Hematopoietic multipotent progenitor cell treated with erythropoietin and hydrocortisone succinate and interleukin-3 and kit ligand, for 8 days (in vitro differentiated cells): ENCODE measurements at places on chromosomes 2 and 18.

- DNase-seq: no peak
These were observed 16.0 kb downstream of the LRRTM1 start for GRCh38 chr2:80288576-80288975.

DNA sequence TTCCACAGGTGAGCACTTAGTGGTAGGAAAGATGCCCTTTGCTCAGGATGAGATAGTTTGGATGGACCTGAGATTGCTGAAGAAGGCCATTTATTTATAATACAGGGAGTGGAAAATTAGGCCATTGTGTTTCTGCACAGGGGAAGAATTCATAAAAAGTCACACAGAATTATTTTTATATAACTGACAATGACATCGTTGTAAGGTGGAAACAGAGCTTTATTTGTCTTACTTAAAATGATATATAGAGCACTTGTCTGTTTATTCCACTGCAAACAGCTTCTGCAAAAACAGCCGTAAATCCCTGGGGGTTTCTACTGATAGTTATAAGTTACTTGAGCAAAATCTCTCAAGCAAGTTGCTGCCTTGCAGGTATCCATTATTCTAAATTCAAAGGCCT, 158.1 kb upstream of the ZNF521 start:
- no peak for DNase-seq

GRCh38 chr18:27540111-27540510, 355.0 kb upstream of the CHST9 start:
- DNase-seq: no peak

DNA sequence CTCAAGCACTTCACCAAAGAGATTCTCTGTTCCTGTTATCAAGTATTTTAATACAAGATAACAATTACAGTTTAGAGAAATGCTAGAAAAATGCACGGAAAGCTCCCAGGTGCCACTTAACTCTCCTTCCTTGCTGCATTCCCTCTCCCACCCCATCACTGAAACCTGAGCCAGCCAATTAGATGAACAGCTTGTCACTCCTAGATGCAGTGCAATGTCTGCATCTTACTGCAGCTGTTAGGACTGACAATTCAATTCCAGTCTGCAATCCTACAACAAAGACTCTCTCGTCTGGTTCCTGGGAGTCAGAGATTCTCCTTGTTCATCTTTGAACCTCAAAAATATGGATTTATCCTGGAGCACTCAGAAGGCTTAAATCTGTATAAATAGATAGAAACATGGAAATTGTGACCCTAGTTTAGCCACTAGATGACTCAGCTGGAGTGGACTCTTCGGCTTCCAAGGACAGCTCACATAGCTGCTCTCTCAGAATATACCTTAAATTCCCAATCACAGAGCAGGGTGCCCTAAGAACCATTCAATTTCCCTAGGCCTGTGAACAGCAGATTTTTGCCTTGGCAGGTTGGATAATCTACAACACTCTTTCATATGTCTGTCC, 311.1 kb downstream of the NRXN1 start:
- DNase-seq: no peak

- no peak for DNase-seq
These were observed 68.8 kb upstream of the CWC22 start for GRCh38 chr2:180075870-180076269.

DNA sequence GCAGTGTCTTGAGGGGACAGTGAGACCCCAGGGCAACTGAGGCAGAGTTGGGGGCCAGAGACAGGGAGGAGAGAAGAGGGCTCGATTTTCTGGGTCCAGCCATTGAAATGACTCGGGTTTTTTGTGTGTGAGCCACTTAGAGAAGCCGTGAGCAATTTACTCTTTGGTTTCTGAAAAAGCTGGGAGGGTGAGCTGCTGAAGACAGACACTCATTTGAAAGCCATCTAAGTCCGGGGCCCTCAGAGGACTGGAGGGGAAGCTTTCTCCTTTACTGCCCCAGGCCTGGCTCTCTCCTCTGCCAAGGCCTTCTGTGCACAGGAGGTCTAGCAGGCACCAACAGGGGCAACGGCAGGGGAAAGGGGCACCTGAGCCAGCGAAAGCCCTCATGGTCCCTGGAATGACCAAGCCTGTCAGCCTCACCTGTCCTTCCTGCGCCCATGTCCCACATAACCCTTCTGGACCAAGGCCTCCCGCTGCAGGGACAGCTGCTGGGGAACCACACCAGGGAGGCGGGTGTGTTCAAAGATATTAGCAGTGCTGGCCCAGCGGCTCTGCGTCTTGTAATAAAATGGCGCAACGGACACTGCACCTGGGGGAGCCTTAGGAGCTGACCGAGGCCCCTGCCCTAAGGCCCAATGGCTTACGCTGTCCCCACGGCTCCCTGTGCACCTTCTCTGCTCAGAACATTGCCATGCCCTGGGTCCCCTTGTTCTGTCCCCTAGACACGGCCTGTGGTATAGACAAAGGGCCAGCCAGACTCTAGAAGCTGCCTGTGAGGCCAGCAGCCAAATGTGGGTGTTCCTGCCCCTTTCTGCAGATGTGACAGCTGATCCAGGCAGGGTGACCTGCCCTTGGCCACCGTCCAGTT, 45.8 kb downstream of the HS6ST1 start:
- no peak for DNase-seq

DNA sequence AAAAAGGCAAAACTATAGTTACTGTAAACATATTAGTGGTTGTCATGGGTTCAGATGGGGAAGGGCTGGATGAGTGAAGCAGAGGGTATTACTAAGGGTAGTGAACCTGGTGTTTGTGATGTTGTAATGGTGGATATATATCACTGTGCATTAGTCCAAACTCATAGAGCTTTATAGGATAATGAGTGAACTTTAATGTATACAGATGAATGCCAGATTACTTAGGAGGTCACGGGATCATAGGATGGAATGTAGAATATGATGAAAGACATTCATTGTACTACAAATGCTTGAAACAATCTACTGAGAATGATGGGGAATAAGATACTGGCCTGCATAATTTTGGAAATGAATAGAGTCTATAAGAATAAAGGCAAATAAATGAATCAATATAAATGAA, 226.7 kb upstream of the ZNF804A start:
- DNase-seq: no peak

GRCh38 chr2:11154016-11154922, 998 bp upstream of the SLC66A3 start:
- DNase-seq: no peak

GRCh38 chr2:84458551-84459017, 496 bp downstream of the SUCLG1 start:
- DNase-seq: peak; percentile 6

GRCh38 chr18:28175930-28176697, 816 bp downstream of the CDH2 start:
- no peak for DNase-seq

DNA sequence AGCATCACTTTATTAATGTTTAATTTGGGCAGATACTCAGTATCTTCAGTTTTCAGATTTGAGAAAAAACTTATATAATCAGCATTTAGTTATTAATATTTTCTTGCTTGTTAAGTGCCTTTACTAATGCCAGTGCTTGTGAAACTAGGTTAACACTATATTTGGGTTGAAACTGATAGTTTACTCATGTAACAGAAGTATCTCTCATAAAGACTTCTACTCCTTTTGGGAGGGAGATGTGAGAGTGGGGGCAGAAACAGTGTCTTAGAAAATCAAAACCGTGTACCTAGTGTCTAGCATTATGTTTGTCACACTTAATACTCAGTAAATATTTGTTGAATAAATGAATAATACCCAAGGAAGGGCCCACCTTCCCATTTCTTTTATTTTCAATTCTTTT, 129.5 kb downstream of the MSTN start:
- DNase-seq: no peak

GRCh38 chr18:29855637-29856036, 1186.9 kb downstream of the DSC3 start:
- DNase-seq: no peak

- DNase-seq: no peak
These were observed 245.3 kb upstream of the ID2 start for GRCh38 chr2:8436585-8436984.

- no peak for DNase-seq
These were observed 96.3 kb upstream of the CD302 start for GRCh38 chr2:159894145-159894838.

GRCh38 chr2:64329848-64330247, 124.1 kb upstream of the LGALSL start:
- DNase-seq: no peak

GRCh38 chr18:63700501-63700900, 2.3 kb upstream of the SERPINB11 start:
- DNase-seq: no peak

DNA sequence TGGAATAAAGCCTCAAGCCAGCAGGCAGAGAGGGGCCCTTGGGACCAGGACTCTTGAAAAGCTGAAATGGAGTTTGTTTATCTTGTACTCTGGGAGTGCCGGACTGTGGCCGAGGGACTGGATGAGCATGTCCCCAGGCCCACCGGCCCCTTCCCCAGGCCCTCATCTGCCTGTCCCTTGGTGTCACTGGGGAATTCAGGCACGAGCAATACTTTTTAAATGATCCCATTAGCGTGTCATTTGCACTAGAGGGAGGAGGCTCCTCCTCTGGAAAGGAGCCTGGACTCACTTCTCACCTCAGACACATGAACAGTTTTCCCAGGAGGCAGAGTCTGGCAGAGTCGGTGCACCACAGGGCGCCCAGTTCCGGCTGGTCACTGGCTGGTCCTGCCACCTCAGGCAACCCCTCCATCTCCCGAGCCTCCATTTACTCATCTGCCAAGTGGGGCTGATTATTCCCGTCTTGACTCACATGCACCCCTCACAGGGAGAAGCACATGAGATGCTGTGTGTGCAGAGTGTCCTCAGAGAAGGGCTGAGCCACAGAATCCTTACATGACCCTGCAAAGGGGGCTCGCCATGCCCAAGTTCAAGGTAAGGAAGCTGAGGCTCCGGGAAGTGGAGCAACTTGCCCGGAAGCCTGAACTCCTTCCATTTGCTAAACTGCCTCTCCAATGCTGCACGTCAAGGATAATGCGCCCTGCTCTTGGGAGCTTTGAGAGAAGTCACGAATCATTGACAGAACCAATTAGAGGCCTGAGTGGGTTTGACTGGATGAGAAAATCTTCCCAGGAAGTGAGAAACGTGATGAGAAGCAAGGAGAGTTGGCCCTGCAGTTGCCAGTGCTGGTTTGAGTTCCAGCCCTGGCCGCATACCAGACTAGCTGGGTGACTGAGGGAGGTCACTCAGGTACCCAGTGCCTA, 26.7 kb downstream of the CIB4 start:
- DNase-seq: no peak

GRCh38 chr2:136331226-136331625, 213.3 kb upstream of the CXCR4 start:
- no peak for DNase-seq

GRCh38 chr2:73601780-73602179, 40.4 kb downstream of the NAT8 start:
- DNase-seq: no peak

DNA sequence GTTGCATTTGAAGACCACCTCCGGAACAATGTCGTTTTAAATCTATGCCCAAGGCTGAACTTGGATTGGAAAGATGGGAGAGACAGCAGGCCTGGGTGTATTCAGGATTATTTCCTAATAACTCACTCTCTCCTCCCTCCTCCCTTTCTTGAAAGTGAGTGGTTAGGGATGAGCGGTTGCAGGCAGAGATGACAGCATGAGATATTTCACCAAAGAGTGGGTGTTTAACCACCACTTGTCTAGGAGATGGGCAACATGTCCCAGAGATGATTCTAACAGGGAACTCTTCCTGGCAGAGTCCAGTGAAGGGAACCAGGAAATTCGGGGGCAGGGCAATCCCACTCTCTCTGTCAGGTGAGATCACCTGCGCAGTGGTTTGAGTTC, 123.2 kb downstream of the KCTD1 start:
- DNase-seq: no peak

DNA sequence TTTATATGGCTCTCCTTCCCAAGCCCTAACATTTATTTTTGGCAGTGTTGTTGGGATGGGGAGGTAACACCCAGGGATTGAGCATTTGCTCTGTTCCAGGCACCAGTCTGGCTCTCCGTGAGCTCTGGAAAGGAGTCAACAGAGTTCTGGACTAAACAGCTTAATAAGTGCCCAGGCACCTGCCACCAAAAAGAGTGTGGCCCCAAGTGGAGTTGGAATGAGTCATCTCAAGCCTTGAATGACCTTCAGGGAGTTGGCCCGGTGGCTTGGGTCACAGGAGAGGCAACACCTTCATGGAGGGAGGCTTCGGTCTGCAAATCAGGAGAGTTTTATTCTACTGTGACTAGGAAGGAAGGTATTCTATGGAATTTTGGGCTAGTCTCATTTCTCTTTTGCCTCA, 203.2 kb downstream of the DLGAP1 start:
- no peak for DNase-seq

DNA sequence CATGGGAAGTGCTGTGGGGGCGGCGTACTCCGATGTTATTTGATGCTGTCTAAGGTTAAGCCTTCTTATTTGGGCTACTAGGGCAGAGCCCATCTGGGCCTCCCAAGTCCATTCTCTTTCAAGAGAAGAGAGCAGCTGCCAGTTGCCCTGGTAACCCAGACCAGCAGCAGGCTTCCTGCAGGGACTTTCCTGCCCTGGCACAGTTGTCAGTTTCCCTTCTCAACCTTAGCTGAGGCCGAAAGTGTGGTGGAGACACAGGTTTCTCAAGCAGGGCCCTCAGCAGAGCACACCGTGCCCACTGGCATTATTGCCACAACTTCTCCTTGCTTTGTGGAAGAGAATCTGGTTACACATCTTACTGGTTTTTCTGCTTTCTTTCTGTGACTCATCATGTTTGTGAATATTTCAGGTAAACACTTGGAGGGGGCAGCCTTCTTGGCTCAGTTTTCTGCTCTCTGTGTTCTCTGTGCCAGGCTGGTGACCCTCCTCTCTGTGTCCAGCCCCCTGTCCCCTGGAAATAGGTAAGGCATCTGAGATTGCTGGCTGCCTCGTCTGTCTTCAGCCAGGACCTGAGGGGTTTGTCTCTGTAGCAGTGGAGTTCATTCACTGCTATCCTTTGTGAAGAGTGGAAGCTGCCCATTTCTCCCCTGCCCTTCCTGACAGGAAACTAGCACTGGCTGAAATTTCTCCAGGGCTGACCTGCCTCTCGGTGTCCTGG, 111.0 kb downstream of the B3GNT2 start:
- DNase-seq: no peak

- DNase-seq: no peak
These were observed 253.1 kb downstream of the DYM start for GRCh38 chr18:49207361-49207760.

- DNase-seq: peak; percentile 67
These were observed 36.8 kb downstream of the MOGAT1 start for GRCh38 chr2:222708274-222708710.

DNA sequence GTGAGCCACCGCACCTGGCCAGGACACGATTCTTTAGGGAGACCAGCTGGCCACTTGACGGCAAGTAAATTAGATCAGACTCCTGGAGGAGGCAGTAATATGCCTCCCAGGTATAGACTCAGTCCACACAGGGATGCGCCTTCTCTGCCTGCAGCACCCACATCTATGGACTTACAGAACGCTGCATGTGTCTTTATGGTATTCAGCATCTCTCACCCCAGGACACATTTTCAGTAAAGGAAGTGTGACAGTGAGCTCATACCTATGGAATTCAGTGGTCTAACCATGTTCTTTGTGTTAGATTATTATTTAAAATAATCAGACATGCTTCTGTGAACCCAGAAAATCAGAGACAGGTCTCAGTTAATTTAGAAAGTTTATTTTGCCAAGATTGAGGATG, 5.9 kb upstream of the NARS1 start:
- DNase-seq: no peak
